Activated naive CD8-positive, alpha-beta T cell treated with anti-CD3 and anti-CD28 coated beads, Interleukin-2, amount 50 U/mL, for 16 hours (primary cell): ENCODE measurements at places on chromosomes 1 and 21.

- no peak for DNase-seq
Measured at GRCh38 chr1:86296305-86297205, 99.6 kb downstream of the ODF2L start.

GRCh38 chr1:24206516-24207394, 19.7 kb upstream of the IFNLR1 start:
- DNase-seq = no peak

DNA sequence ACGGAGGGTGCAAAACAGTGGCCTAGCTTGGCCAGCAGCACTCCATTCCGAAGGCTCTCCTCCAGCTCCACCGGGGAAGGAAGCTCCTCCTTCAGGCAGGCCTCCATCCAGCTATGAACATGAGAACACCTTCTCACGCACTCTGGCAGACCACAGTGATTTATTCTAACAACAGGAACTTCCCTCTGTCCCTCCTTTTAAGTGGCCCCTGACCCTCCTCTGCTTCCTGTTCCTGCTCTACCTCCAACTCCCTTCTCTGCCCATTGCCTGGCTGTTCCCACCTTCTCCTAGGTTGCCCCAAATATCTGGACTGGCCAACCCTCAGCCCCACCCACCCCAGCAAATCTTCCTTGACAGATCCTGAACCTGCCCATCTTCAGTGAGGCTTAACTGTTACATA, 5.9 kb downstream of the IQGAP3 start:
- no peak for DNase-seq

DNA sequence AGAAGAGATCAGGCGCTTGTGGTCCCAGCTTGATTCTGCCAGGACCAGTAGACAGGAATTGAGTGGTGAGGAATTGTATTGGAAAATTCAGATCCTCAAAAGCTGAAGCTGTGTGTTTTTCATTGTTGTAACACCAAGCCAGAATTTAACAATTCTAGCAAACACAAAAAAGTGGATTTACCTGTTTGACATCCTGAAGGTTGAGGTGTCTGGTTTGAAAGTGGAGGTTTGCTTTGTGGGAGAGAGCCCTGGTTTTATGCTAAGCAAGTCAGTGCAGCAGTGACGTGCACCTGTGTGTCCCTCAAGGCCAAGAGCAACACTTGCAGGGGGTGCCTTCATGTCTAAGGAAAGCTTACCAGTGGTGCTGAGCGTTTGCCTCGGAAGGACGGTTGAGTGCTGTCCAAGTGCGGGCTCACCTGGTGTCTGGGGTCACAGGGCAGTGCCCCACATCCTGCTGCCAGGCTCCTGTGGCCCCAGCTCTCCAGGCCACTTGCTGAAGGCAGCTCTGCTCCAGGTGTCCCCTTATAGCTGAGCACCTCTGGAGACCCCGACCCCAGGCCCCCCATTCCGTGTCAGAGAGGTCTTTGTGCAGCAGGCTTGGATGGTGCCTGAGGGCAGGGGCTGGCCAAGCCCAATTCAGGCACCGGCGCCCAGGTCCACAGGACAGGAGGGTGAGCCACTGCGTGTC, 27.7 kb downstream of the PCNT start:
- DNase-seq = no peak

- DNase-seq = no peak
Measured at GRCh38 chr1:186654741-186655140, 25.5 kb downstream of the PTGS2 start.

DNA sequence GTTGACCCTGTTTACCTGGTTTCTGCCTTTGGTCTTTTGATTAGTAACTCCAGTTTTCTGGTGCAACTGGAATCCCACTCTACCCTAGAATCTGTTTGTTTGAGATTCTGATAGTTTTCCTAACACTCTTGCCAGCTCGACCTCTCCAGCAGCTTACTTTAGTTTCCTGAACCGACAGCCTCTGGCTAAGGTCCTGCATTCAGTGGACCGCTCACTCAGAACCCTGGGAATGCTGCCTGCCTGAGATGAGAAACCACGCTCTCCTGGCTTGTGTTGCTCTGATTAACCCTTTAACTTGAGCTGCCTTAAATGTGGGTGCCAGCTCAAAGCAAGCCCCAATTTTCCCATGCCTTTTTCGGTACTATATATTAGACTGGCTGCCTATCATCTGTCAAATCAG, 45.3 kb upstream of the SIPA1L2 start:
- no peak for DNase-seq

GRCh38 chr1:31364561-31365250, 8.2 kb downstream of the FABP3 start:
- no peak for DNase-seq

GRCh38 chr1:185155600-185156287, 1.0 kb downstream of the TRMT1L start:
- DNase-seq = no peak

GRCh38 chr1:40036574-40036973, 4.0 kb upstream of the CAP1 start:
- no peak for DNase-seq

DNA sequence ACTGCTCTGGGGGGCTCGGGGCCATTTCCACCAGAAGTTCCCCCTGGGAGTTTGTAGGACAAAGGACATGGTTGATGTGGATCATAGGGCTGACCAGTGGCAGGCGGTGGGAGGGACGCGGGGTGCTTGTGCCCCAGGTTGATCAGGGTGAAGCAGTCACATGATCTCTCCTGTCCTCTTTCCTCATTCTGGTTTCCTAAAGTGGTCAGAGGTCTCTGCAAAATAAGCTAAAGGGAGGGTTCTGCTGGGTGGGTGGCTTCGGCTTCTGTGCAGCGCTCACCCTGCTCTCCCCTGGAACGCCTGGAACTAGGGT, 9.2 kb downstream of the PDXK start:
- DNase-seq = no peak

DNA sequence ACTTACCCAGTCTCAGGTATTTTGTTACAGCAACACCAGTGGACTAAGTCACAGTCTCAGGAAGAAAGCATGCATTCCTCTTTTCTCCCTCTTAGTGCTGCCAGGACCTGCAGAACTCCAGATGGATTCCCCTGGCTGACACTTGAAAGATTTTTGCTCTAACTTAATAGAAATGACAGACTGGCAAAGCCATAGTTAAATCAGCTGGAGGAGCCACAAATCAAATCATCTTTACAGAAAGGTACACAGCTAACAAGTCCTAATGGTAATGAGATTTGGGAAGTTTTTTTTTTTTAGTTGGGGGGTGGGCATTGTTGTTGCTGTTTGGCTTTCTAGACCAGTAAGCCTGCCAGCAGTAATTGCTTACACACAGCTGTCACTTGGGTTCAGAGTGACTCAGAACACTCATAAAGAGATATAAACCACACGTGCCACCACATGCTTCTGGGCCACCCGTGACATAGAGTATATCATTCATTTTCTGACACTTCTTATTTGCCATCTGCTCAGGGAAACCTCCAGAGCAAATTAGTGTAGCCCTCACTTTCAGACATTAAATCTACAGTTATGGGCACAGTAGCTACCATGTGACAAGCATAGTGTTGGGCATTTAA, 72.4 kb downstream of the FH start:
- no peak for DNase-seq

DNA sequence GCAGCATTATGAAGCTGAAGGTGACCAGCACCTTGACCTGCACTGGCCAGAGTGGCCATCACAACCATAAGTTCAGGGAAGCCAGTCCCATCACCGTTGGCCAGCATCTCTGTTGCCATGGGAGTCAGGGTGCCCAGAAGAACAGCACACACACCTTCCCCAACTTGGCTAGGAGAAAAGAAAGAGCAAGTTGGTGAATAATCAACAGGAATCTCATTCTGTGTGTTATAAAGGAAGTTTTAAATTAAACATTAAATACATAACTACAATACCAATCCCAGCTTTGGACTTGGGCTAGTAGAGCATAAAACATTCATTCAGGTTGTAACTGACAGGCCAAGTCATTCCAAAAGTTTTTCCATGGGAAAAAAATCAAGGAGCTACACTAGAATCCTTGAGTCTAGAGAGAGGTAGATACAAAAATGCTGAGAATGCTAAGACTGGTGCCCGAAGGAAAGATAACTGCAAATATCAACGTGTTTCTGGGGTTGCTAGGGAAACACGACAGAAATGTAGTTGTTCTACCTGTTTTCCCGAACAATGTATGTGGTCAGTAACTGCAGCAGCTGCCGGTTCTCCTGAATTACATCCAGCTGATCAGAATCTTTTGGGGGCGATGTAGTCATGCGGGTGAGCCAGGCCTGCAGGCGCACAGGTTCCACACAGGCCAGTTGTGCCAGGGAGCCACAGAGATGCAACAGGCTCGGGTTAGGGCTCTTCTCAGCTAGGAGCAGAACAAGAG, 45.6 kb downstream of the UBR4 start:
- DNase-seq = no peak

DNA sequence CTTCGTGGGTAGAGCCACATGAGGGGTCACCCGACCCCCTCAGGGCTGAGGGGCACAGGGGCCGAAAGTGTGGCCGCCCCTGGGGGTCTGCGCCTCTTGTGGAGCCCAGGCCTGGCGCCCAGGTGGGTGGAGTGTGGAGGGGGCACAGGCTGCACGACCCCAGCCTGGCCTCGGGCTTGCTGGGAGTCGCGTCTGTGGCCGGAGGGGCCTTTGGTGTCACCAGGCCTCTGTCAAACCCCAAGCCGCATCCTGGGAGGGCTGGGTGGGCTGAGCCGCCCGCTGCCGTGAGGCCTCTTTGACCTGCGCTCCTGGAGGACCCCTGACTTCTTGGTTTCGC, 60.7 kb downstream of the FAAP20 start:
- DNase-seq = no peak

DNA sequence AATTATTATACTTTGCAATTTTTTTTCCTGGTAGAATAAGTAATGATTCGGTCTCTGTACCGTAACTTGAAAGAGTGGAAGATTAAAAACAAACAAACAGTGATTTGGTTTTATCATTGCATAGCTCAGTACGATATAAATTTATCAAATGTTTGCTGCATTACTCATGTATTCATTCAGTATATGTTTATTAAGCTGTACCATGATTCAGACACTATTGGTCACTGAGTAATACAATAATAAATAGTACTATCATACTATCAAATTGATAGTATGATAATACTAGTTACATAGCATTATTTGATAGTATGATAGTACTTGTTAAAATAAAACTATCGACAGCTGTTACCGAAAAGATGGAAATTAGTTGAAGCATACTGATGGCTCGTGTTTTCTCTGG, 12.1 kb downstream of the CENPF start:
- no peak for DNase-seq

DNA sequence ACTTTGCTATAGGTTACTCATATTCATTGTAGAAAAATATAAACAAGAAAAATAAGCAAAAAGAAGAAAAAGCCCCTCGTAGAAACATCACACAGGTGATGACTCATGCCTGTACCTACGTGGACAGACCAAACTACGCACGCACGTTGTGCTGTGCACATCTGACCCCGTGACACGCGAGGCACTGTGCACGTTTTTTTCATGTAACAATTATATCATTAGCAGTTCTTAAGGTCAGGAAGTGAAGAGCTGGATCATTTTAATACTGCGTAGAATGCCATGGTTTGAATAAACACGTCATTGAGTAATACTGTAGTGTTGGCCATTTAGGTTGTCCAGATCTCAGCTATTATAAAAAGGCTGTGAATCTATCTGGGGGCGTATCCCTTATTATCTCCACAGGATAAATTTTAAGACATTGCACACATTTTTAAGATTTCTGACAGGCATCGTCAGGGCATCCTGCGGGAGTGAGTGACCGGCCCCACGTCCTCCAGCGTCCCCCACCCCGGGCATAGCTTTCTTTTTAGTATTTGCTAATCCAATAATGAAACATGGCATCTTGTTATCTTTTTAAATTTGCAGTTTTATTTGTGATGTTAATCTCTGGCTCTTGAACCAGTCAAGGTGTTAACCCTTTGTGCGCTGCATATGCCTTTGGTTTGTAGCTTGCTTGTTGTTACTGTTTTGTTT, 23.4 kb upstream of the ADARB1 start:
- DNase-seq = no peak

- no peak for DNase-seq
Measured at GRCh38 chr1:20834780-20835179, 47.7 kb upstream of the HP1BP3 start.
